ENCODE measurements at places on chromosomes 3 and 15. TPM values are rescaled to one million over a fixed set of nuclear protein-coding genes. Genes with fewer than 3 reads are reported as not detected.

The MESP2 gene
- polyA plus RNA-seq, result 0.35 TPM

- no peak for DNase-seq
Observed at GRCh38 chr3:16079519-16079918, 95.0 kb upstream of the GALNT15 start.

The GUCA1C gene
- polyA plus RNA-seq, result not detected

The OIP5 gene
- 3.1 TPM for polyA plus RNA-seq

- DNase-seq, result no peak
Observed at GRCh38 chr15:66595931-66596545, 30.2 kb upstream of the LCTL start.

DNA sequence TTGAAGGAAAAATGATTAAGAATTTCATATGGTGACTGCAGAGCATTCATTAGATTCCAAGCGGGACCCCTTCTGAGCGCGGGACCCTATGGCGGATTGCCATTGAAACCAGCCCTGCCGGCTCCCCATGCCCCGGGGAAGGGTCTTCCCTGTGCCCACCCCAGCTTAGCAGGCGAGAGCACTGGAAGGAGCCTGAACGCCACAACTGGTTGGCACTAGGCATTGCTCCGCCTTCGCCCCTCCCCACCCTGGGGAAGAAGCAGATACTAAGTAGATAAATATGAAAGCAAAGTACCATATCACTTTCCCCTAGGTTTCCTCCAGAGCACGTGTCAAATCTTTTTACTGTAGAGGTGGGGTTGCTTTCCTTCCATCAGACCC, 70.7 kb downstream of the CYP19A1 start:
- no peak for DNase-seq

DNA sequence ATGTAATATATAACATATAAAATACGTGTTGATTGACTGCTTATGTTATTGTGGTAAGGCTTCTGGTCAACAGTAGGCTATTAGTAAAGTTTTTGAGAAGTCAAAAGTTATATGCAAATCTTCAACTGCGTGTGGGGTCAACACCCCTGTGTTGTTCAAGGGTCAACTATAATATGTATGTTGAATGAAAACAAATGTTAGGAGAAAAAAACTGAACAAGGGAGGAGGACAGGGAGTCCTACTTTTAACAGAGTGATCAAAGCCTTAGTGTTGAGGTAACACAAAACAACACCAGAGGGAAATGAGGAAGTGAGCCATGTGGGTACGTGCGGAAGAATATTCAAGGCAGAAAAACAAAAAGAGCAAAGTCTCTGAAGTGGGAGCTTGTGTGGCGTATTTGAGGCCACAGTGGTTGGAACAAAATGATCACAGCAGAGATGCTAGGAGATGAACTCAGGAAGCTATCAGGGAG, 62.5 kb downstream of the SFMBT1 start:
- peak; percentile 8 for DNase-seq

GRCh38 chr3:9251055-9251786, 1.8 kb upstream of the SRGAP3 start:
- no peak for DNase-seq

DNA sequence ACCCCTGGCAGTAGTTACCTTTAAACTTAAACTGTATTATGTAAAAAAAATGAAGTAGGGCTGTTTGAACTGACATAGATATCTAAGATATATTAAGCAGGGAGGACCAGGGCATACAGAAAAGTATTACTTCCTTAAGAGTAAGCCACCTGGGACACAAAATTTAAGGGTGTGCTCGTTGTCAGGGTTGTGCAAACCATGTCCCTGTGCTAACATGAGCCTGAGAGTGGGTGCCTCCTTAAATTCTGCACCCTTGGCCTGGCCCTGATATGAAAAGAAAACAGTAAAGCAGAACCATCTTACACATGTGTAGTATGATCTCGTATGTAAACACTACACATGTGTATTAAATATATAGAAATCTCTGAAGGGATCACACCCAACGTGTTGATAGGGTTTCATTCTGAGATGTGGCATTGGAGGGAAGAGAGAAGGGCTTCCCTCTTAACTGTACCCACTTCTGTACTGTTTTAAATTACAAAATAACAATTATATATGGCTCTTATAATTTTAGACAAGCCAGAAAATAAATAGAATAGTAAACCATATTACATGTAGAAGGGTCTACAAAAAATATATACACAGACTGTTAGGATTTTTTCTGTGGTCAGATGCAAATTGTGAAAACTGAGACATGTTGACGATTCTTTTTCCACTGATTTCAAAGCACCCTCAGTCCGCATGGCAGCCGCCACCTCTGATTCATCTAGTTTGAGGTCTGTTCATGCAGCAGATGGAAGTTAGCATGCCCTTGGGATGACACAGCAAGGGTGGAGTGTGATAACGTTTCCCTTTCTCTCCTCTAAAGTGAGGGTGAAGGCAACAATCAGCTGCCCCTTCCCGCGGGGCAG, 400.8 kb upstream of the PROK2 start:
- DNase-seq, result no peak

- DNase-seq, result no peak
Observed at GRCh38 chr3:23653647-23654525, 151.9 kb upstream of the UBE2E1 start.

- no peak for DNase-seq
Observed at GRCh38 chr15:92667287-92667904, 11.8 kb upstream of the FAM174B start.

DNA sequence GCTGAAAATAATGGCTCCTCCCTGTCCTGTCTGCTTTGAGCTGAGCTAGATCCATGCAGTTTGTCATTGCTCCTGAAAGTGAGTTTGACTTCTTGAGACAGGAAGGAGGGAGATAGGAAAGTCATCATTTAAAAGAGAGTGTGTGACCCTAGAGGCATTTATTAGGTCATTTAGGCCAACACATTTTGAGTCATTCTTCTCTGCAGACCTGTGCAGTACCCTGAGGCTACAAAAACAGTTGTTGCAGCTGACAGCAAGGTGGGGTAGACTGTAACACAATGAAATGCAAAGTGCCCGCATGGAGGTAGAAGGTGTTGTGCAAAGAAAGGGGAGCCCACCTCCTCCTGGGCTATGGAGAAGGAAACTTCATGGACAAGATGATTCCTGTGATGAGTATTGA, 102.8 kb upstream of the PFN2 start:
- no peak for DNase-seq
